Renal cortex interstitium (tissue), 15 donors: ENCODE measurements at places on chromosomes 13 and 19. TPM values are rescaled to one million over a fixed set of nuclear protein-coding genes. Genes with fewer than 3 reads are reported as not detected.

Gene ZNF382
- polyA plus RNA-seq, result 10.8 TPM

Gene MICU2
- 92.3 TPM for polyA plus RNA-seq

Gene POU2F2
- 1.3 TPM for polyA plus RNA-seq

Gene ERICH6B
- 1.1 TPM for polyA plus RNA-seq

Gene DGKH
- polyA plus RNA-seq, result 8.5 TPM

Gene BCL2L12
- 21.0 TPM for polyA plus RNA-seq

Gene ZNF835
- 4.7 TPM for polyA plus RNA-seq

Gene TTC9B
- polyA plus RNA-seq, result 0.11 TPM

GRCh38 chr19:44890366-44891015 lies 563 bp upstream of the TOMM40 start:
- DNase-seq, result no peak

DNA sequence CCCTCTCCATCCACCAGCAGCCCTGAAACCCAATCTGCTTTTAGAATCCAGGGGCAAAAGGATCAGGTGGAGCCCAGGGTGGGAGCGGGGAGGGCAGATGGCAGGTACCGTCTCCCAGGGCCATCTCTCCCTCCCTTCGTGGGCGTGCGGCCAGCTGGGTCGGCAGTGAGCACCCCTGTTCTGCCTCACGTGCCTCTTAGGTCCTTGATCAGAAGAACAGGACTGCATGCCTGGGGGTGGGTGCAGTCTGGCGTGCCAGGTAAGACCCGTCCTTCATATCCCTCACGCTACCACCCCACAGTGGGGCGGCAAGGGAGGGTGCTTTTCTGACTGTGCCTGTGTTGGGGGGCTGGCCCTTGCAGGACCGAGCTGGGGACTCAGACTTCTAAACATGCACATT lies 2.0 kb downstream of the SLC8A2 start:
- DNase-seq, result no peak

DNA sequence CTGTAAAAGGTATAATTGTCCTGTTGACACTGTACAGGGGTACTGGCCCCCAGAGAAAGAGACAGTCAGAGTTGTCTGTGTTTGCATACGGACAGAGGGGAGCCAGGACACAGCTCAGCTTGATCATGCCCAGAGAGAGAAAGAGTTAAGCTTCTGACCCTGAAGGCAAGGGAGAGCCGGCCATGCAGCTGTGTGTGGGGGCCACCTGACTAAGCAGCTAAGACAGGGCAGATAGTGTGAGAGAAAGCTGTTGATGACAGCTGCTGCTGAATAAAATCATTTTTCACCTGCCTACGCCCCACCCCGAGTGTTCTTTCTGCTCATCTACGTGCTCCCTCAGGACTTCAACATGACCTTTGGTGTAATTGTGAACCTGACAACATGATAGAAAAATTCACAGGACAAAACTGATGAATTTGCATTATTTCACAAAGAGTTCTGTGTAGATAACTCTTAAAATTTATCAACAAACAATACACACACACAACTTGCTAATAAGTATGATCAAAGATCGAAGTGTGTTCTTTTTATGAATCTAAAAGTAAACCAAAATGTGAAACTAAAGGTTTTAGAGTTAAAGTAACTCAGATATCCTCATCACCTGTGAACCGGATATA lies 1294.3 kb upstream of the ATXN8OS start:
- no peak for DNase-seq

DNA sequence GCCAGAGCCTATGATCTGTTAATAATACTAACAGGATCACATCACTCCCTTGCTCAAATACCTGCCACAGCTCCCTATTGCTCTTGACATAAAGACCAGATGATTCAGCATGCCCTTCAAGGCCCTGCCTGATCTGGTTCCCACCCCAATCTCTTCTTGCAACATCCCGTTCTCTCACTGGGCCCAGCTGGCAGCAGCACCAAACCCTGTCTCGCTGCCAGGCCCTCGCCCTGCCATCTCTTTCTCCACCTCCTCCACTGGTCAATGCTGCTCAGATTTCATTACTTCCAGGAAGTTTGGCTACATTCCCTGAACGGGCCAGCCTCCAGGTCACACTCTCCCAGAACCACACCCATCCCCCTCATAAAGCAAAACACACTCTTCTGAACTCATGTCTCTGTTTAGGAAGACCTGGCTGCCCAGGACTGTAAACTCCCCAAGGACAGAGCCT lies 8.6 kb upstream of the BCAT2 start:
- DNase-seq, result no peak

DNA sequence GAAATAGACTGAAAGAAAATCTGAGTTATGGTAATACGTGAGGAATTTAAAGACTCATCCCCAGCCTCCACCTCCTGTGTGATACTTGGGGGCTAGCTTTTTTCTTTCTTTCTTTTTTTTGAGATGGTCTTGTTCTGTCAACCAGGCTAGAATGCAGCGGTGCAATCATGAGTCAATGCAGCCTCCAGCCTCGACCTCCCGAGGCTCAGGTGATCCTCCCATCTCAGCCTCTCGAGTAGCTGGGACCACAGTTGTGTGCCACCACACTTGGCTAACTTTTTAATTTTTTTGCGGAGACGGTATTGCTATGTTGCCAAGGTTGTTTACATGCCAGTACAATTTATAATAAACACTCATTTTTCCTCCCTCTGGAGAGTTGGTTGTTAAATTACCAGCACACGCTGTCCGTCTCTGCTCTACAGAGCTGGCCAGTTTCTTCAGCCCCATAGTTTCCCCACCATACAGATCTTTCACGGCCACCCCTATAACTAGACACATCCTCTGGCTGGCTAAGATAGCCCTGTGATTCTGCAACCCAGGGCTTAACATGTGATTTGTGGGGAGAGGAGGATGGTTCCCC lies 4.8 kb downstream of the TNFSF9 start:
- no peak for DNase-seq

- no peak for DNase-seq
Observed at GRCh38 chr13:108878732-108879131, 249.3 kb downstream of the MYO16 start.

- no peak for DNase-seq
Observed at GRCh38 chr13:47112903-47113299, 216.0 kb upstream of the HTR2A start.

- DNase-seq, result no peak
Observed at GRCh38 chr19:3368848-3369336, 2.5 kb downstream of the NFIC start.

DNA sequence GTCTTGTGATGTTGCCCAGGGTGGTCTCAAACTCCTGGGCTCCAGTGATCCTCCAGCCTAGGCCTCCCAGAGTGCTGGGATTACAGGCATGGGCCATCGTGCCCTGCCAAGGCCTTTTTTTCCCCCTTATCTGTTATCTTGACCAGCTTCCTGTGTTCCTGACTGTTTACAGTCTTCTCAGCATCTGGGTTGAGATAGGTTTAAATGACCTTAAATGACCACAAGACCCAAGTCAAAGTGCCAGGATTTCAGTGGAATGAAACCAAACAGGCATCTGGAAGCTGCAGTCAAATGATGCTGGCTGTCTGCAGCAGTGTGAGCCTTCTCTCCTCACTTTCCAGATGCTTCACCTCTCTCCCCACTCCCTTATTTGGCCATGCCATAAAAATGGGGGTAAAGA lies 114.2 kb upstream of the CLDN10 start:
- DNase-seq, result no peak

GRCh38 chr19:47503826-47504150 lies 11.1 kb downstream of the NAPA start:
- no peak for DNase-seq

DNA sequence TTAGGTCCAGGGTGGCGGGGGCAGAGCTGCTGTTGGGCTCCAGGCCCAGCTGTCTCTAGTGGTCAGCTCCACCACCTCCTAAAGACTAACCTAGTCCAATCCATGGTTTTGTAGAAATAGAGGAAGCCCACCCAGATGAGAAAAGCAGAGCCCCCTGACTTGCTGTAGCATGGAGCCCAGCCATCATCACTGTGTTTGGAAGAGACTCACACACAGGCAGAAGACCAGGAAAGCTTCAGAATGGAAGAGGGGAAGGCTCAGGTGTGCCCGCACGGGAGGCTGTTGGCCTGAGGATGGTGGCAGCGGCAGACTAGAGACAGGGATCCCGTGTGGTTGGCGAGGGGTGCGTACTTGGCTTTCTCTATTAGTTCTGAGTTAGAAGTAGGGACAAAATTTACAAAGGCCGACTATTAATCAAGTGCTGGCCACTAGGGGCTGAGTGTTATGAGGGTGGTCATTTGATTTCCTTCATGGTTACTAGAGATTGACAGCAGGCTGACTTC lies 193.2 kb upstream of the SOX1 start:
- no peak for DNase-seq

DNA sequence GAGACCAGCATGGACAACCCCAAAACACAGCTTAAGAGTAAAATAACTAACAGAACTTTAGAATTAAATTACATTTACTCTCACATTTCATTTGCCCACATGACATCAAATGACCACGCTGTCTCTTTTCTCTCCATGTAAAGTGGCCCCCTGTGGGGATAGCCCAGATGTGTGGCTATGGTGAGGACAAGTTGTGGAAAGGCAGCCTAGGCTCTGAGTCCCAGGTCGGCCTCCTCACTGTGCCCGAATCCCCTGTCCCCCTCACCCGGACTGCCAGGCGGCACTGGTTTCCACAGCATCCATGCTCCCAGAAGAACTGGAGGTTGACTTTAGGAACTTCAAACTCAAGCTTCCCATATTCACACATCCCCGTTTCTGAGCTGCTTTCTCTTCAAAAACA lies 111.8 kb upstream of the UQCRFS1 start:
- no peak for DNase-seq

- peak; percentile 39 for DNase-seq
Observed at GRCh38 chr13:113209336-113209758, at the start of gene CUL4A. TSS of gene CUL4A (plus strand) at chr13:113209613. CDS start at chr13:113209628, 15 bp downstream.

DNA sequence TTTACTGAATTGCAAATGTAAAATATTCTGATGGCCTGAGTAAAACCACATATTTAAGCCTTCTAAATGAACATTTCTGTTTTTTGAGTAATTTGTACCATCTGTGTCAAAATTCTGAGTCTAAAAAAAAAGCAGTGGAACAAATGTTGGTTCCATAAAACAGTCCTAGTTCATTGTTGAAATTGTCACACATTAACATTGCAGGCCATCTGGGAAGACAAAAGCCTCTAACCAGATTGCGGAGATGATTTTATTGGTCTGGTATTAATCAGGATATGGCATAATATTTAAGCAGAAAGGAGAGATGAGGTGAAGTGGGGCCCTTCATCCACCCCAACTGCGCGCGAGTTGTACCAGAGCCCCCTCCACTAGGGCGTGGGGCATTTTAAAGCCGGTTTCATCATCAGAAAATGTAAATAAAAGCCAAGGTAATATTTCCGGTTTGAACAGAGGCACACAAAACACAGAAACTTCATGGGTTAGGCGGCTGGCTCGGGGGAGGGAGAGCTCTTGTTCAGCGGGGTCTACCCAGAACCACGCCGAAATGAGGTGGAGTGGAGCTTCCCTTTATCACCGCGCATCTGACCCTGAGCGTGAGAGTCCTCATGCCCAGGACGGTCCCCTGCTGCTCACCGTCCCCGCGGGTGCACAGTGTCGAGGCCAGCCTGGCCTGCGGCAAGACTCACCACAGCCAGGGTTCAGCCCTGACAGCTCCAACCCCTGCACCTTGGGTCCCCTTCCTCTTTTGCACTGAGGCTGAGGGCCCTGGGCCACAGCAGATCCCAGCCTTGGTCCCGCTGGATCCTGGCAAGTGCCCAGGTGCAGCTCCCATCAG lies 169.2 kb downstream of the URI1 start:
- no peak for DNase-seq

DNA sequence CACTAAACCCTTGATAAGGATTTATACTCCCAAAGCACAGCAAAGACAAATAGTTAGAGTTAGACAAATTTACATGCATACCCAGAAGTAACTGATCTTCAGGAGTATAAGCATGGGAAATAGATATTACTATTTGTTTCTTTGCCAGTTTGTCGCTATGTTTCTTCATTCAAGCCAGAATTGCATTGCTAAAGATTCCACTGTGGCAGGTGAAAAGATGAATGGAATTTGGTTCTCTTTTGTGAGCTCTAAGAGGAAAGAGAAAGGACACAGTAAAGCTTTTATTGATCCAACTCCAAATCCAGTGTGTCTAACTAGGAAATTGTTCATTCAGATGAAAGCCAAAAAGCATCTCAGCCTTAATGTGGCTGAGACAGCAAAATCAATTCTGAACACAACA lies 292.3 kb upstream of the SPRY2 start:
- DNase-seq, result no peak

DNA sequence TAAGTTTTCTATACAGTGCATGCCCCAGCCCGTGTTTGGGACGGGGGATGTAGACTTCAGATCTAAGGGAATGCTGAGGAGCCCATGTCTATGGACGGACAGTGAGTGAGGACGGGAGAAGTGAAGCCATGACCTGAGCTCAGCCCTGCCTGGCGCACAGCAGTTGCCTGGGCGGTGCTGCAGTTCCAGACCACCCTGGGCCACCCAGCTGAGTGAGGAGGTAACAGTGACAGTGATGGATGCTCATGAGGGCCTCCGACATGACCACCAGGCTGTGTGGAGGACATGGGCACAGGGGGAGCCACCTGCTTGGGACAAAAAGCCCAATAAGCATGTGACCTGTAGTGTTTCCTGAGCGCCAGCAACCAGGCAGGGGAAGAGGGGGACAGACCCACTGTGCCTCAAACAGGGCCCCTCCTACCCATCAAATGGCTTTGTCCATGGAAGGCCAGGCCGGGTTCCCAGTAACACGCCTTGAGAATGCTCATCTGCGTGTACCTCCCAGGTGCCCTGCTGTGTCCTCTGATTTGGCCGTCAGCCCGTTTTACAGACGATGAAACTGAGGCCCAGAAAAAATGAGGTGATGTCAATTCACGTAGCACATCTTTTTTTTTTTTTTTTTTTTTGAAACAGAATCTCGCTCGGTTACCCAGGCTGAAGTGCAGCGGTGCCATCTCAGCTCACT lies 22.6 kb downstream of the NOSIP start:
- DNase-seq, result no peak

DNA sequence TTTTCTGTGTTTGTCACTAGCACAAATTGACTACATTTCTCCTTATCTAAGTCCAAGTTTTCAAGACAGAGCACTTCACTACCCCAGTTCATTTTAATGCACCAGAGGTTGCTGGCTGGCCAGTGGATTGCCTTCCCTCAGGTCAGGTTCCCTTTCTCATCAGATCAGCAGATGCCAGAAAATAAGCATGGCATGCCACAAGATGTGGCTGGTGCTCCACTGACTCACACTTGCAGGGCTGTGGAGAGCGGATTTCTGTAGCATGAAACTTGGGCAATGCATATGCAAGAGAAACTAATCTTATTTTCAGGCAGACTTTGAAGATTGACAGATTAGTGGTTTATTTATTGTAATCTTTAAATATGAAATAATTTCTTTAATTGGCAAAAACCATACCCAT lies 79.5 kb downstream of the RUBCNL start:
- DNase-seq, result no peak

- no peak for DNase-seq
Observed at GRCh38 chr19:7925171-7925851, 624 bp downstream of the CTXN1 start.
